ENCODE measurements at places on chromosomes 16 and 17.

DNA sequence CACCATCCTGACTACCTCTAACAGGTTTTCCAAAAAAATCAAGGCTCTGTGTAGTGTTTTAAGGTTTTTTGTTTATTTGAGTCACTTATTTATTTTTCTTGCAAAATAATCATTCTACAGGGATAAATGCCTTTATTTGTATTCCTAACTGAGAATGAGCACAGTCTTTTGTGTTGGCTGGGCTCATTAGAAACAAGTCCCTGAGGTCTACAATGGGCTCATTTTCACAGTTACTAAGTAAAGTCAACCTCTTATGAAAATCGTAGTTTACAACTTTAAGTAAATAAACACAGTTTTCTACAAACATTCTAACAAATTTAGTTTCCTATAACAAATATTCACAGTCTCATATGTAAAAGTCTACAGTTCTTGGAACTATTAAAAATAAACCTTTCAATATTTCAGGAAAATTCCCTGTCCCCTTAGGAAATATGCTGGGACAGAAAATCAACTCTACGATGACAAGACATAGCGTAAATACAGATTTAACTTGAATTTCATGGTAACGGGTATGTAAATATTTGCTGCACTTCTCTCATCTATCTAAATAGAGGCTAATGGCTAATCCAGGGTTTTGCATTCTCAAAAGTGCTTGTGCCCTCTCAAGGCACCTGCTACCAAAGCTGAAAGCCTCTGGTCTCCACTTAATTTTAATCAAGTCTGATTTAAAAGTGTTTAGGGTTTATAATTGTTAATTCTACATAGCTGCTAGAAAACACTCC, 31.5 kb upstream of the CDH5 start:
- no peak for DNase-seq

DNA sequence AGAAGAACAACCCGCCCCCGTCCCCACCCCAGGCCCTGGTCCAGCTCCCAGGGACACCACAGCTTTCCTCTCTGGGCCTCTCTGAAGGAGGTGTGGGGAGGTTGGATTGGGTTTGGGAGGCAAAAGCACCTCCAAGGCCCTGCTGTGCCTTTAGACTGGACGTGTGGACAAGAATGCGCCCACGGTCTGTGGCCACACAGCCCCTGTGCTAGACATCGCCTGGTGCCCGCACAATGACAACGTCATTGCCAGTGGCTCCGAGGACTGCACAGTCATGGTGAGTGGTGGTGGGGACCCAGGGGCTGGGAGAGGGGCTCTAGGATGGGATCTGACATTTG, 3.0 kb downstream of the CORO1A start:
- DNase-seq, result no peak

DNA sequence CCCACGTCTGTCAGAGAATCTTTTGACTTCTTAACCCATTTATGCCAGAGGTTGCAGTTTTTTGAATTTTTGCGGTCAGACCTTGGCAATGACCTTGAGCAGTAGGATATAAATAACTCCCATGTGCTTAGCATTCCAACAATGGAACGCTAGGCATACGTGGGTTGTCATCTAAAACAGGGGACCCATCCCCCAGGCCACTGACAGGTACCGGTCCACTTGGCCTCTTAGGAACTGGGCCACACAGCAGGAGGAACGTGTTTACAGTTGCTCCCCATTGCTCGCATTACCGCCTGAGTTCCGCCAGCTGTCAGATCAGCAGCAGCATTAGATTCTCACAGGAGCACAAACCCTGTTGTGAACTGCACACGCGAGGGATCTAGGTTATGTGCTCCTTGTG, 76.8 kb upstream of the LGALS9 start:
- DNase-seq, result no peak

- DNase-seq, result no peak
These were observed 44.2 kb downstream of the NUP93 start for GRCh38 chr16:56774016-56774680.

- no peak for DNase-seq
These were observed 1.1 kb downstream of the ABCA10 start for GRCh38 chr17:69227541-69227940.

DNA sequence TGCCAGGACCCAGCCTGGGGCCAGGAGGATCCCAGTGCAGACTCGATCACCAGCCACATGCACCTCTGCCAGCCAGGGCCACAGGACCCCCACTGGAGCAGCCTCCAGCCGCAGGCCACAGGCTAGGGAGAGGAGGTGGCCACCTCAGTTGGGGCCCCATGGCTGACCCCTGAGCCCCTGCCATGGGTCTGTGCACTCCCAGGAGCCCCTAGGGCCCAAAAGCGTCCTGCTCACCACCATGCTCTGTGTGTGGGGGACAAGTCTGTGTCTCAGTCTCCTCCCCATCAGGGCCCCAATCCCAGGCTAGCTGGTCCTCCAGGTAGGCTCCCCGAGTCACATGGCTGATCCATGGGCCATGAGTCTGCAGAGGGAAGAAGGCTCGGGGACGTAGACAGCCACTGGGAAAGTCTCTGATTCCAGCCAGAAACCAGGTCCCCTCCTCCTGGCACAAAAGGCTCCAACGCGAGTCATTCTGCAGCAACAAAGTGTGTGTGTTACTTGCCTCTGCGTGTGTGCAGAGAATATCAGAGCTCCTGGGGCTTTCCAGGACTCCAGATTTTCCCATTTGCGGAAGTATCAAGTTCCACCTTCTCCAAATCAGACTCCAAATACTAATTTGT, 6.1 kb upstream of the PRSS8 start:
- no peak for DNase-seq

DNA sequence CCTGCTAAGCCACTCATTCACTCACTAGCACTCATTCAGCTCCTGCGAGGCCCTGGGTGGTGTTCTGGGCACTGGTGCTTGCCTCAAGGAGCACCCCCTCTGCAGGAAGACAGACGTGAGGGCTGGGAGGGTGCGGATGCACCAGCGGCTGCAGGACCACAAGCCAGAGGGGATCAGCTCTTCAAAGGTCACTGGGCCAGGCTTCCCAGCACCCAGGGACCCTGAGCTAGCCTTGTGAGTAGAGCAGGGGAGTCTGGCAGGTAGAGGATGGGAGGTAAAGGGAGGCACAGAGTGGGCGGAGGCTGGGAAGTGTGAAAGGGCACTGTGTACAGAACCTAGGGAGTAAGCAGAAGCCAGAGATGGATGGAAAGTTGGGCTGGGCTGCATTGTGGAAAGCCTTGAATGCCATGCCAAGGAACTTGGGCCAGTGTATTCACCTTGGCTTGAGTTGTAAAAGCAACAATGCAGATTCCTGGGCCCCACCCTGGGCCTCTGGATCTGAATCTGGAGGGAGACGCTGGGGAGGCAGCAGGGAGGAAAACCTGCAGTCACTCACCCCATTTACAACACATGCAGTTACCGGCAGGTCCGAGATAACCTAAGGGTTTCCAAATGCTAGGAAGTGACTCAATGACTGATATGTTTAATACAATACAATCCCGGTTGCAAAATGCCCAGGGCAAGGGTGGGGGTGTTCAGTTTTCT, 1.7 kb downstream of the IL4R start:
- DNase-seq, result no peak

- no peak for DNase-seq
These were observed at the start of gene ADGRG1 for GRCh38 chr16:57628008-57628781. Gene ADGRG1 (plus strand): TSS chr16:57628630. CDS start chr16:57650288, 21,658 bp downstream.

- no peak for DNase-seq
These were observed 19.9 kb downstream of the TNRC6A start for GRCh38 chr16:24749310-24749709.

GRCh38 chr17:53630115-53630514, 192.6 kb upstream of the KIF2B start:
- no peak for DNase-seq

DNA sequence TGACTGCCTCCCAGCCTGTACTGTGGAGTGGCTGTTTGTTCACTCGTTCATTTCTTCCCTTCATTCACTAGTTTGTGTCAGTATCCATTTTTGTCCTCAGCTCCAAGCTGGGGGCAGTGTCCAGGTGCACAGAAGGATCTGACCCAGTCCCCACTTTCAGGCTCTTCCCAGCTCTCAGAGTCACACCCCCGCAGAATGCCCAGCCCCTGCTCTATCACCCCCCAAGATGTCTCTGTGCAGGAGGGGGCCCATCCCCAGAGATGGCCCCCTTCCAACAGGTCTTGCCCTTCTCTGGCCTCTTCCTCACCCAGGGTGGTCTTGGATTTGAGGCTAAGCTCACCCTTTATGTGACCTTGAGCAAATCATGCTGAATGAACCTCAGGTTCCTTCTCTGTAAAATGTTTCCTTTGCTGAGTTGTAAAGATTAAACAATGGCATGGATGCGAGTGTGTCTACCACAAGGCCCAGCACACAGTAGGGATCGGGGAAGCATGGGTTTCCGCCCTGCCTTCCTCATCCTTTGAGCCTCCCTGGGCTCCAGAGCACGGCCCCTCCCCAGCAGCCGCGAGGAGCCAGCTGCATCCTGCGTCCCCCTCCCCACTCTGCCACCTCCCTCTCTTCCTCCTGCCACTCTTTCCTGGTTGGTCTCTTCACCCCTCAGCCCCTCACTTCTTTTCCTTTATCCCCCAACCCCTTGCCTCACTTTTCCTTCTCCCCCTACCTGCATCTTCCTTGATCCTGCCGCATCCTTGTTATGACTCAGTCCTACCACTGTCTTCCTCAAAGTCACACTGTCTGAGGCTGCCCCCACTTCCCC, 2.8 kb downstream of the FBXL19 start:
- DNase-seq, result no peak

GRCh38 chr17:68624381-68624780, 23.2 kb upstream of the FAM20A start:
- no peak for DNase-seq

- no peak for DNase-seq
These were observed 30.8 kb downstream of the GINS2 start for GRCh38 chr16:85657996-85658395.

GRCh38 chr17:78958641-78959127, 21.0 kb downstream of the LGALS3BP start:
- DNase-seq, result no peak

- DNase-seq, result no peak
These were observed 272.2 kb downstream of the CDH8 start for GRCh38 chr16:61763991-61764390.

DNA sequence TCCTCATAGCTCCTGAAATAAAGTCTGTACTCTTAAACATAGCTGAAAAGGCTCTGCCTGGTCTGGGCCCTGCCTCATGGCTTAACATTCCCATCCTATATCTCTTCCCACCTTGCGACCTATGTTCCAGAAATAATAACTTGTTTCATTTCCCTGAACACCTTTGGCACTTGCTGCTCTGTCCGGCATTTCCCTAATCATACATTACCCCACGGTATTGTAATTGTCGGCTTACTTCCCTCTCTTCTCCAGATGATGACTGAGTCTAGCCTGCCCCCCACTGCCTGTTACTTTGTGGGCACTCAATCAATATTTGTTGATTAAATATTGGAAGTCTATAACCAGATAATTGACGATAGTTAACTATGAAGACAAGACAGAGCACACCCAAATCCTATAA, 23.3 kb upstream of the SUPT4H1 start:
- DNase-seq, result no peak

DNA sequence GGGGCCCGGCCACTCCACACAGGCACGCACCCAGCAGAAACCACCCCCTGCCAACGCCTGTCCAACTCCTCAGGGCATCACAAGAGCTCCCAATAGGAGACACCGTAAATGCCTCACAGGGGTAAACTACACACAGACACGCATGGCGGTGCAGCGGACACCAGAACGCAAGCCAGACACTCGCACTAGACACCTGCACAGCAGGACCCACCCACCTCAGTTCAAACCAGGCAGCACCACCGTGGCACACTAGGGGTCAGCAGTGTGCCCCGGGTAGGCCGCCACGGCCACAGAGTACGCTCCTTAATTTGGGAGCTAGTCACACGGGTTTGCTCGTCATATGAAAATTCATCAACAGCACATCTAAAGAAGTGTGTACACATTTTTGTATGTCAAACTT, 3.4 kb downstream of the SLC38A10 start:
- DNase-seq, result peak; percentile 50

GRCh38 chr17:43389046-43389947, 9.5 kb upstream of the ARL4D start:
- peak; percentile 79 for DNase-seq

DNA sequence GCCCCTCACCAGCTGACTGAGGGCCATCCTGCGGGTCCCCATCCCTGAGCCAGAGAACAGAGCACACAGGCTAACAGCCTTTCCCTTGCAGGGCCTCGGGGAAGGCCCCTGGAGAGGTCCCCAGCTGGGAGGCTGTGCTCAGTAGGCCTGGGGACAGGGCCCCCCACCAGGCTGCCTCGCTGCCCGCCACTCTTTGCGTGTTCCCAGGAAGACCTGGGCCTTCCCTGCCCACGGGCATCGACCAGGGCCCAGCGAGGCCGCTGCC, 785 bp downstream of the HID1 start:
- DNase-seq, result no peak

GRCh38 chr17:2192367-2193057, 111.1 kb downstream of the SMG6 start:
- DNase-seq, result no peak

DNA sequence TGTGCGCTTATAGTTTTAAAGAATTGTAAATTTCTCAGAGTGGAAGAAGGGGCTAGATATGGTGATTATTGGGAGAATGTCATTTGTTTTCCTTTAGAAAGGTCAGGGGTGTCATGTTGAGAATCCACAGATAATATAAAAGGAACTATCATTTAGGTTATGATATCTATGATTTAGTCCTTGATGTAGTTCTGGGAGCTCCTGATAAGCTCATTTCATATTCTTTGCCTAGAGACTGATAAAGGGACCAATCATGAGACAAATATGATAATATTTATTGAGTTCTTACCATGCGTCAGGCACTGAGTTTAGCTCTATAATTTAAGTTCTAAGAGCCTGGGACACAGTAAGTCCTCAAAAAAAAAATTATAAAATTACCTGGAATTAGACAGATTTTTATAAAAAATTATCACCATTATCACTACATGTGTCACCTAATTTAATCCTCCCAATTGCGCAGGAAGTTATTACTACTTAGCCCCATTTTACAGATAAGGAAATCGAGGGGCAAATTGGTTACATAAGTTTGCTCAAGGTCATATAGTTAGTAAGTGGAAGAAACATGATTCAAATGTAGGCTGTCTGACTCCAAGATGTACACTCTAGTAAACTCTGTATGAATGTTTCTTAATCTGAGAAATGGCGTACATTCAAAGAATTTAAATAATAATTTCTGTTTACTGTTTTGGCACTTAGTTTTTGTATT, 2.5 kb downstream of the AATF start:
- DNase-seq, result no peak

- peak; percentile 90 for DNase-seq
These were observed at the start of gene NEK8 for GRCh38 chr17:28728364-28729200. Gene NEK8 (plus strand): TSS chr17:28728788. CDS start chr17:28728814, 26 bp downstream.

- no peak for DNase-seq
These were observed 347.6 kb downstream of the WWOX start for GRCh38 chr16:78446992-78447563.

GRCh38 chr16:67114793-67115192, 5.1 kb downstream of the PHAF1 start:
- DNase-seq, result no peak

All from T-helper 22 cell (primary cell).